Cardiac septum (tissue), 1 donor: ENCODE measurements at places on chromosomes 3 and 15.
A peak's percentile ranks its signal among the peaks of the same experiment; 100 is the strongest.

DNA sequence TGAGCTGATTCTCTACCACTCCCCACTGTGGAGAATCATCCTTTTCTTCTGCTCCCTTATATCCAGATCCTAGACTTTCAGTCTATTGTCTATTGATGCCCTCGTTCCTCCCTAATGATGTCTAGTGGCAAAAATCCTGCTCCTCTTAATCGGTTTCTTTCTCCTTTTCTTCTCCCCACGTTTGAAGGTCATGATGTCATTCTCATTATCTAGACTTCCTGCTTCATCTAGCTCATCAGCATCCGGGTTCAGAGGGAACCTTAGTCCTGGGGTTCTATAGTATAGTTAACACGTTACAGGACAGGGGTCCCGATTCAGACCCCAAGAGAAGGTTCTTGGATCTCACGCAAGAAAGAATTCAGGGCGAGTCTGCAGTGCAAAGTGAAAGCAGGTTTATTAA is 14.9 kb upstream of the ALDH1A2 start:
- no peak for DNase-seq

DNA sequence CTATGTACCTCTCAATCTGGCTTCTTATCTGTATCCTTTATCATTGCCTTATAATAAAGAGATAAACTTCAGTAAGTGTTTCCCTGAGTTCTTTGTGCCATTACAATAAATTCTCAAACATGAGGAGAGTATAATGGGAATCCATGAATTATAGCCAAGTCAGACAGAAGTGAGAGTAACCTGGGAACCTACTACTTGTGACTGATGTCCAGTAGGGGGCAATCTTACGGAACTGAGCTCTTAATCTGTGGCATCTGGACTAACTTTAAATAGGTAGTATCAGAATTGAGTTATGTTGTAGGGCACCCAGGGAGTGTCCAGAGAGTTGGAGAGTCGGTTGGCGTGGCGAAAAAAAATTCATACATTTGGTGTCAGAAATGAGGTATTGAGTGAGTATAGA is 542.6 kb downstream of the ZBBX start:
- DNase-seq: no peak

DNA sequence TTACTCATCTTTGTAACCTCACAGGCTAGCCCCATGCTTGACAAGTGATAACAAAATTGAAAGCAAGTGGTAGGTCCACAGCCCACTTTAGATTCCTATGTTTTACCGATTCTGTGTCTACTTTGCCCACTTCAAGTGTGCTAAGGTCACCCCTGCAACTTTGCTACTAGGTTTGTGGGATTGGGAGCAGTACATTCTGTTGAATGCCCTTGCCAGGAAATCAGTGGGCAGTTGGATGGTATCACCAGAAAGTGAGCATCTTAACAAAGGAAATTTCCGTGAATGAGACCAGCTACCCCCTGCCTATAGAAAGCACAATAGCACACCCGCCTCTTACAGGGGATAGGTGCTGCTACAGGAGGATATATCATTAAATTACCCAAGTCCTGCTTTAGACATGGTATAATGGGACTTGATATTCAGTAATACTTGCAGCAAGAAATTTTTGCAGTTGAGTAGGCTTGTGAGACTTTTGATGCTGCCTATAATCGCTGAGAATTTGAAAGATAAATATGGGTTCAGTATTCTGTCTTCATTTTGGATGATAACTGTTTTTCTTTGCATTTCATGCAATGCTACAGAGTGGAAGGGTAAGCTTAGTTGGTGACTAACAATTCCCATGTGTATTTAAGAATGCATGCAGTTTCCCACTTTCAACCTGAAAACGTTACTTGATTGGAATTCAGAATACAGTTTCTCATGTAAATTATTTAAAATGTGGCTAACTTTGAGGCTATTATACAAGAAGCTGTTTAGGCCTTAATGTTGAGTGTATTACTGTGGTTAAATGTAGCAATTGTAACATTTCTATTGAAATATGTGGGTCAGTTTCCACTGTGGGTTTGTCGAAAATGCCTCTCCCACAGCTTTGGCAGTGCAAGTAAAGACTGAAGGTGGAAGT is 9.5 kb downstream of the EBLN2 start:
- DNase-seq: no peak

GRCh38 chr3:77933926-77934325 is 894.0 kb downstream of the ROBO2 start:
- DNase-seq: no peak

DNA sequence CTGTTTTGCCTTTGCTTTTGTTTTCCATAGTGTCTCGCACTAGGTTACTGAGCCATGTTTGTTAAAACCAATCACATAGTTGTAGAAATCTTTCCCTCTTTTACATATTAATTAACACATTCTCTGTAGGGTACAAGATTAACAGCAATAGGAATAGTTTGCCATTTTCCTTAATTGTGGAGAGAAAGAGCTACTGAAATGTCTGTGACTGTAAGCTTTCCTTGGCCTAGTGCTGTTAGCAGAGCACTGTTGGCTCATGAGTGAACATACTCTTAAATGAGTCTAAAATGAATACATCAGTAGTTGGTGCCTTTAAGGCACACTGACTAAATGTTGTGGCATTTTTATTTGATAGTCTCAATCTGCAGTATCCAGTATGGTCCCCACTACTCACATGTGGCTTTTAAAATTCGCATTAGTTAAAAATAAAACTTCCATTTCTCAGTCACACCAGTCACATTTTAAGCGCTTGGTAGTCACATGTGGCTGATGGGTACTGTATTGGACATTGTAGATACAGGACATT is 28.2 kb downstream of the CHD2 start:
- DNase-seq: no peak

DNA sequence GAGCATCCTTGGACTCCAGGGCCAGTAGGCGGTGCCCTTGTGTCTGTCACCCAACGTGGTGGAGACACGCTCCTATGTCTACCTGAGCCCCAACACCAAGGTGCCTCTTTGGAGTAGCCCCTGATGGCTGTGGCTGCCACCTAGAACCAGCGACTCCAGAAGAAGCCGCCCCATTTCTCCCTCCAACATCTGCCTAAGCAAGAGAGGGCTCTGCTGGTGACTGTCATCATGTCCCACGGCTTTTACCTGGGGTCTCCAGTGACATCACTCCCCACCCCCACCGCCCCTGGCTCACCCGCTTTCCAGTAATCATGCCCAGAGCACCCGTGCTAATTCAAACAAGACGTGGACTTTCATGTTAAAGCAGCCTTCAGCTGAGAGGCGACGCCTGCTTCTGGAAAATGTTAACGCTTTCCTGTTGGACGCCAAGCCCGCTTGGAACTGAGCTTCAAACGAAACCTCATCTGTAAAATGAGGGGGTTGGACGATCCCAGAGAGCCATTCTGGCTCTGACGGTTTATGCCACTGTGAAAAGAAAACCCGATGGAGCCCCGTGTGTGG is 57.0 kb downstream of the ISG20 start:
- DNase-seq: peak; percentile 56

- DNase-seq: no peak
Observed at GRCh38 chr15:72235298-72235697, 4.3 kb upstream of the PKM start.

DNA sequence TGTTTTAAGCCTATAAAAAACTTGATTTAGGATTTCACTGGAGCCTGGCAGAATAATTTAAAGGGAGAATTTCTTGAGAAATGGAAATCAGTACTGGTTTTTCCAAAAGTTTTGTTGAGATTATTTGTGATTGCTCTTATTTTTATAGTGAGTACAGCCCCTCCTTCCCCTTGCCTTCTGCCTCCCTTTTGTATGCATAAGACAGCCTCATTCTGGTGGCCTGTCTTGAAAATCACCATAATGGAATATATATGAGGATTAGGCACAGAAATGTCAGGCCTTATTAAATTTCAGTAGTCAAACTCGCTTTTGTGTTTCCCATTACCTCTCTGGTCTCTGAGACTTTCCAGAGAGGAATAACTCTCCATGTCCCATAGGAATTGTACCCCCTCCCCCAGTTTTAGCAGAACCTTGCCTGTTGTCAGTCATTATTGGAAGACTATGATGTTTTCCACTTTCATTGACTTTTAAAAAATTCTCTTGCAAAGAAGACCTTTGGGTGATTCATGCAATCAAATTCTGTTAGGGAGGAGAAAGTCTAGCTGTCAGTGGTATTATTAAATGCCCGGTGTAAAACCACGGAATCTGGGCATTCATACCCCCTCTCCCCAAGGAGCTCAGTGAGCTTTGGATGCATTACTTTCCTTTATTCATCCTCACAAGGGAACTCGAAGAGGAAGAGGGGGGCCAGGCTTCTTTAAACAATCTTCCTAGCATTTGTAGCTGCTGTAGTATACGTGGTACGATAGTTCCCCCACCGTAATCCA is 171.6 kb upstream of the TSC22D2 start:
- no peak for DNase-seq

- DNase-seq: peak; percentile 92
Observed at GRCh38 chr15:78108300-78109084, 16.1 kb downstream of the SH2D7 start.

DNA sequence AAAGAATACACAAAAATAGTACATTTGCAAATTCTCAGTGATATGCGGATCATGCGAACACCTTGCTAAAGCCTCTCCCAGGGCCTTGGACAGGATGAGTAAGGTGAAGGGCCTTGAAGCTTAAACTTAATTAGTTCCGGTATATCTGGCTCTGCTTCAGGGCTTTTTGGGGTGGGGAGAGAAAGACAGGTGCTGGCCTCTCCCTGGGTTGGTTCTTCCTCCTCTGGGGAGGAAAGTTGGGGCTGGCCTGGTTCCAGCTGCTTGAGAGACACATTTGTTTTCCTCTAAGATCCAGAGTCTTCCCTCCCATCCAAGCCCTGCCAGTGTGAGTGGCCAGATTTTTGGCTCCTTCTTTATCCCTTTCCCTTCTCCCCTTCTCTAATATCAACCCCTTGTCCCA is 64.7 kb upstream of the EPHB3 start:
- no peak for DNase-seq

GRCh38 chr15:59280855-59281254 is 74.2 kb downstream of the LDHAL6B start:
- DNase-seq: no peak

DNA sequence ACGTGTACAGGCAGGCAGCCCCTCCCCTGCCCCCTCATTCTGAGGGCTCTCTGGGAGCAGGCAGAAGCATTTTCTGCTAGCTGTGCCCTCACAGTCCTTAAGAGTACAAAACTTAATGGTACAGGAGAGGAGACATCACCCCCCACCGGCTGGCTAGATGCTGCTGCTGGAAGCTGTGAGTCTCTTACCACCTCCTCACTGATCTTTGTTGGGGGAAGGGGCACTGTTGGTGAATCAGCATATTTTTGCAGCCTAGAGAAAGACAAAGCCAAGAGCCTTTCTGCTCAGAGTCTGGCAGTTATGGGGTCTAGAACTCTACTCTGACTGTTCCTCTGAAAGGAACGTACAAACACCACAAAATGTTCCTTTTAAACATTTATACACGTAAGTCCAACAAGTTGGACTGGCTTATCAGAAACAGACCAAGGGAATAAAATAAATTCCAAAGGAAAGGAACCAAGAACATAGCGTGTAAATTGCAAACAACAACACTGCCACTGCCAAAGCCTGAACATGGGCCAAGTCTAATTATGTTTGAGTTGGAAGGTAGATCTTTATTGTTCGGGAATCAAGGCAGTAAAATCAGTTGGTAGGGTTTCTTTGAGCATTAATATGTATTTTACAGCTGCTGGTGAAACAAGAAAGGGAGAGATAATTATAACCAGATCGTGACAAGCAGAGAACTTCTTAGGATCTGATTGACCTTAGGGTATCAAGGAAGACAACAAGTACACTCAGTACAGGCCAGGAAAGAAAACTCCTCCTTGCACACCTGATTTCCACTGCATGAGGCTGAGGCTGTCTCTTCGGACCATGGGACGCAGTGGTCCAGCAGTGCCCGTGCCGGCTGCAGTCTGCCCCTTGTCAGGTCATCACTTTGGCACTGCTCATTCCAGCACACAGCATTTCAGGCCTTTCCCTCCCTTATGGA is 27.4 kb downstream of the CLK3 start:
- DNase-seq: no peak

- peak; percentile 49 for DNase-seq
Observed at GRCh38 chr3:53809764-53810400, 36.3 kb downstream of the CHDH start.

DNA sequence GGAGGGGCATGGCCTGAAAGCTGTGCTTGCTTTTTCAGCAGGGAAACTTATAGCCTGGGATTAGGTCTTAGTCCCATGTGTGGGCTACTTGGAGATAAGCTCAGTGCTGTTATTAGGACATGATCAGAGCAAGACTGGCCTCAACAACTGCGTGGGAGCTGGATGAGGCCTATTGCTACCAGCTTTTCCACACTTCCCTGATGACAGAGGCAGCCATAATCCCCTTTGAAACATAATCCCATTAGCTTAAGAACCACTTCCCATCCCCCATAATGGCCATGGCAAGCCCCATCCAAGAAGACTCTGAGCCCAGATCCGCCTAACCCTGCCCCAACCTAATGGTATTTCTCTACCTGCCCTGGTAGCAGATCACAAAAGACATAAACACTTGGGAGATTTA is 26.6 kb upstream of the GK5 start:
- no peak for DNase-seq

GRCh38 chr15:38297623-38298388 is 45.2 kb downstream of the SPRED1 start:
- no peak for DNase-seq

- peak; percentile 78 for DNase-seq
Observed at GRCh38 chr3:119206611-119207511, 33.5 kb downstream of the UPK1B start.

- DNase-seq: no peak
Observed at GRCh38 chr3:27072810-27073651, 296.2 kb downstream of the NEK10 start.

DNA sequence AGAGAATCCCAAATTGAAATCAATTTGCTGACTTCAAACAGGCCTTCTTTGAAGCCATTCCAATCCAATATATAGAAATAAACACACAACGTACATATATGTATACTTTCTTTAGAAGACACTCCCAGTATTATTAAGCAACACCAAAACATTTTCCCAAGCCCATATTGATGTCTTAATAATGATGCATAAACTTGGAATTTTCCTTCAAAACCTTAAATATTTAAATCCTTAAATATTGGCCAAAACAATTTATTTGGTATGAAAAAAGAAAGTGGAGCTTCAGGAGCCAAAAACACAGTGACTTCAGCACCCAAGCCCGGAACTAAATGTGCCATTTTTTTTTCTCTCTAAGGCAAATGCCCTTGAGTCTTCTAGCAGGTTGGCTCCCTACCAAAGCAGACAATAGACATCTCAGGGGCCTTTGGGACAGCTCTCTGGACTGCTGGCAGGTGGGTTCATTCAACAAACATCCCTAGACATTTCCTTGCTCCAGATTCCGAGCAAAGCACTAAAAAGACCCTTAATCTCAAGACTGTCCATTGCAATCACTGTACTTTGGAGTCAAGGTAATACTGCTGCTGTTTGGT is 384.7 kb downstream of the NTRK3 start:
- no peak for DNase-seq

DNA sequence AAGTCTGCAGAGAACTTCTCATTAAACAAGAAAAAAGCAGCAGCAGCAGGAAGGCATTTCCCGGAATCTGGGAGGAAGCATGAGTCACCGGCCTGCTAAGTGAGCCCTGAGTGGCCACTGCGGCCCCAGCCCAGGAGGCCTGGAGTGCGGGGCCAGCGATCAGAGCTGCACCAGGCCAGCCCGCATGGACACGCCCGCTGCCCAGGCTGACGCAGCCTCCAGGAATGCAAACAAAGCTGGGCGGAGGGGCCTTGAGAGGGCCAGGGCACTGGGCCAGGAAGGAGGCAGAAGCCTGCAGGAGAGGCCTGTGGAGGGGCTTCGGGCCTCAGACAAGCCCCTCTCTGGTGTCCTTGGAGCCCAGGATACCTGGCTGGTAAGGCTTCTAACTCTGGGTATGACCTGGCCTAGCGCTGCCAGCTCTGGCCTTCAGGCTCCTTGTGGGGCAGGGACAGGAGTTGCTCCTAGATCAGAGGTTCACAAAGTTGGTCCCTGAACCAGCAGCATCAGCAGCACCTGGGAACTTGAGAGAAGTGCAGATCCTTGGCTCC is 101.2 kb downstream of the SMAD6 start:
- peak; percentile 89 for DNase-seq
